Activated T-cell treated with anti-CD3 and anti-CD28 coated beads, Interleukin-2, amount 50 U/mL, for 72 hours (primary cell): ENCODE measurements at places on chromosomes 2 and 18.

- DNase-seq = no peak
Measured at GRCh38 chr2:198782734-198783133, 675.0 kb downstream of the SATB2 start.

DNA sequence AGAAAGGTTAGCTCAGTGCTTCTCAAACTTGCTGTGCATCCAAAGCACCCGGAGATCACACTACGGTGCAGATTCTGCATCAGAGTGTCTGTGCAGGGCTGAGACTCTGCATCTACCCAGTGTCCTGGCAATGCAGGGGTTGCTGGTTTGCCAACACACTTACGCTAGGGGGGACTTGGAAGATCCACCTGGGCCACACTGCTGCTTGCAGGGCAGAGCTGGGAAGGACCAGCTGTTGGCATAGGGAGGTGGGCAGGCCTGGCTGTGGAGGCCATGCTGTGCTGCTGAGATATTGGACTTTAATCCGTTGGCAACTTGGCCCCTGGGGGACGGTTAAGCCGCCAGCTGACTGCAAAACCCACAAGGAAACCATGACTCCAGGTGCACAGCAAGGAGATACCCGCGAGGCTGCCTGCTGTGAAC lies 397.6 kb upstream of the HS6ST1 start:
- DNase-seq = no peak

DNA sequence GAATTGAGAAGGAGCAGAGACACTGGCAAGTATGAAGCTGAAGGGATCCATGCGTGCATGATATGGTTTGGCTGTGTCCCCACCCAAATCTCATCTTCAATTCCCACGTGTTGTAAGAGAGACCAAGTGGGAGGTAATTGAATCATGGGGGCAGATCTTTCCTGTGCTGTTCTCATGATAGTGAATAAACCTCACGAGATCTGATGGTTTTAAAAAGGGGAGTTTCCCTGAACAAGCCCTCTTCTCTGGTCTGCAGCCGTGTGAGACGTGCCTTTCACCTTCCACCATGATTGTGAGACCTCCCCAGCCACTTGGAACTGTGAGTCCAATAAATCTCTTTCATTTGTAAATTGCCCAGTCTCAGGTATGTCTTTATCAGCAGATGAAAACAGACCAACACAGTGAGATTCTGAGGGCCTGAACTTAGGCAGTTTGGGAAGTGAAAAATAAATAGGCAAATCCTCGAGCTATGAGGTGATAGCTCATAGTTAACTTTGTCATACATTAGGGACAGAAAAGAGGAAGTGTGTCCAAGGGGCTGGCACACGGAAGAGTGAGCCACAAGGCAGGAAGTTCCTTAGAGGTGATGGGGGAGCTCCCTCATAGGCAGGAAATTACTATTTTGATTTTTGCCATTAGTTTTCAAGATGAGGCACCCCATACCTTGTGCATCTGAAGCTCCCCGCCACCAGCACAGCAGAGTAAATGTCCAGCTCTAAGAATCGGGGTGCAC lies 658.8 kb upstream of the ID2 start:
- DNase-seq = no peak

- no peak for DNase-seq
Measured at GRCh38 chr18:13378150-13378549, 159.6 kb downstream of the LDLRAD4 start.

DNA sequence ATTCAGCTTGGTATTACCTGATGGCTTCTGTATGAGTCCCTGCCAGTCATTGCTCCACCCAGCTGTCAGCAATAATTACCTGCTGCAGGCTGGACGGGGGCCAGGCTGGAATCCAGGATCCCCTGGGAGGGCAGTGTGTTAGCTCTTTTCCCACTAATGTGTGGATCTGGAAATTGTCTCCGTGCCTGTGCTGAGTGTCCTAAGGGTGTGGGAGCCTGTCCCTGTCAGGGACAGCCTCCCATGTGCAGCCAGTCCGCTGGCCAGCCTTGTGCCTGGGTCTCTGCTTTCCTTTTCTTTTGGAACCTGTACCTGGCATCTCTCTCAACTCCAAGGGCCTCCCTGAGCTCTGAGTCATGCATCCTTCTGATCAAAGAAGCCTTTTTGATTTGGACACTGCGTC lies 107.2 kb upstream of the SPRED2 start:
- DNase-seq = no peak

- no peak for DNase-seq
Measured at GRCh38 chr18:49745045-49746014, 68.0 kb downstream of the ACAA2 start.

DNA sequence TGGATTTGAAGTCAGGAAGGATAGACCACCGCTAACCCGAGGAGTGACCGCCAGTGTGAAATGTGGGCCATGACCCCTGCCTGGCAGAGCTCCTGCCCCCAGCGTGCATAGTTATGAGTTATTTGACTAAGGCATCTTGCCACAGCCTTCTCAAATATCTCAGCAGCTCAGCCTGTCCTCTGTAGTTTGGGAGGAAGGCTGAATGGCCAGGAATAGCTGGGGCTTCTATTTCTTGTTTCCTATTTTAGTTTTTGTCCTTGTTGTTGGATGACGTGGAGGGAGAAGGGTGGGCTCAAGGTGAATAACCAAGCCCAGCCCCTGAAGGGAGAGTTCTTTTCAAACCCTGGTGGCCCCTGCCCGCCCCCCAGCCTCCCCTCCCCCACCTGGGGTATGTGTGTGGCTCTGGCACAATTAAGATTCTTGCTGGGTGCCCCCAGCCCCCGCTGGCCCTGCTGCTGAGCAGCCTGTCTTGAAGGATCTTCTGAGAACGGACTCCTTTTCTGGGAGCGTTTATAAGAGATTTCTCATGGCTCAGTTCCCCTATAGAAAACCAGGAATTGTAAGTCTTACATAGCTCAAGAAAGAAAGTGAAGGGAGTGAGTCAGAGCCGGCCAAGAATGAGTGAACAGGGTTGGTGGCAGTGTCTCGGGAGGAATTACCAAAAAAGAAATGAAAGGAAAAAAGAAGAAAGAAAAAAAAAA lies 157.4 kb downstream of the GLI2 start:
- no peak for DNase-seq

- no peak for DNase-seq
Measured at GRCh38 chr18:23798824-23799223, 109.6 kb downstream of the LAMA3 start.

GRCh38 chr2:99898336-99899048 lies 243.9 kb downstream of the AFF3 start:
- no peak for DNase-seq

- no peak for DNase-seq
Measured at GRCh38 chr2:97663626-97663961, 250 bp downstream of the ACTR1B start.

GRCh38 chr2:64143169-64144056 lies 807 bp downstream of the PELI1 start:
- DNase-seq = peak; percentile 45

GRCh38 chr2:17643031-17643615 lies 102.6 kb downstream of the VSNL1 start:
- DNase-seq = peak; percentile 17

- DNase-seq = no peak
Measured at GRCh38 chr2:78992807-78993517, 32.5 kb upstream of the REG3G start.

DNA sequence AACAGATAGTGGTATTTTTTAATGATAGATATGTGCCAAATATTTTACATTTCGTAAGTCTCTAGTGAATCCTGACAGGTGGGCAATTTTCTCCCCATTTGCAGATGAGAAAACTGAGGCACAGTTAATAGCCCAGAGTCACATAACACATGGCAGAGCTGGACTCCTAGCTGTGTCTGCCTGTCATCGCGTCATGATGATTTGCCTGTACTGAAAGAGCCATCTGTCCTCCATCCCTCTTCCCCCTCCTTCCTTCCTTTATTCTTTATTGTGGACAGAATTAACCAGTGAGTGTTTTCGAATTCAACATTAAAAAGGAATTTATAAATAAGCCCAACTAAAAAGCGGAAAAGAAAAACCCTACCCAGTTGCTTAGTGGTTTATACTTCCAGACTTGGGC lies 3.2 kb downstream of the DNAJB2 start:
- DNase-seq = no peak

- DNase-seq = no peak
Measured at GRCh38 chr2:29520001-29520400, 401.4 kb downstream of the ALK start.
